Chondrocyte (in vitro differentiated cells): ENCODE measurements at places on chromosomes 11 and 22.
A peak's percentile ranks its signal among the peaks of the same experiment; 100 is the strongest.

- peak; percentile 33 for DNase-seq
These were observed 66.4 kb upstream of the WNT7B start for GRCh38 chr22:46043339-46043738.

DNA sequence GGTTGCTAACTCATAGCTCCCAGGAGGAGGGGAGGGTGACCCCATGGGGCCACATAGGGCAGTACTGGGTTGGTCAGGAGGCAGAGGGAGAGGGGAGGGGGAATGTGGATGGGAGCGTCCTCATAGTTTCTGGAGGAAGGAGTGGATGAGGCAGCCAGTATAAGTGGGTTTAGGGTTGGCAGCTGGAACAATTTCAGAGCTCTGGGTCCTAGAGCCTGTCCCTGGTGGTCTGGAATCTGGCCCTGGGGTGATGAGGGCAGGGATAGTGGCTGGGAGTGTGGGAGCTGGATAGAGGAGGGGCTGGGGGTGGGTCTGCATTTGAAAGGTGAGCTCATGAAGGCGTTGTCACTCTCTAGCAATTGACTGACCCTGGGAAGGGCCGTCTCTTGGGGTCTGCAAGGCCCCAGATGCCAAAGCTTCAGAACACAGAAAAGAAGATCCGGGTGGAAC lies 5.3 kb upstream of the MRGPRG start:
- DNase-seq = no peak

DNA sequence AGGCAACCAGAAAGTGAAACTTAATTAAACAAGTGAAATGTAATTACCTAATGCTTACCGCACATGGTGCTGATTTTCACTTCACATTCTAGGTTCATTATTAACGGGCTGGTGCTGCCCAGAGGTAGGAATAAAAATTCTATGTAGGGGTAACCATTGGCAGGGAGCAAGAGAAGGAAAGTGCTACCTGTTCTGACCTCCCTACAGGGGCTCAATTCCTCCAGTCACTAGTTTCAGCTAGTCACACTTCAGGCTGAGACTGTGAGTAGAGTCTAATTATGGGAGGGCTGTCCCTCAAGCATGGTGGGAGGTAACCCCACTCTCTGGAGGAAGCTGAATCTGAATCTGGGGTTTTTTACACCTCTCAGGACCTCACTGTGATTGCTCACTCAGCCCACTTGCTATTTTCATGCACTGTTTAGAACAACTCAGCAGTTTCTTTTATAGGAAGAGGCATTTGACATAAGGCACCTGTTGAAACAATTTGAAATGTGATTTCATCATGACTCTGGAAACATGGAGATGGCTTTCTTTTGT lies 75.4 kb downstream of the MAML2 start:
- DNase-seq = no peak

GRCh38 chr22:41254230-41254629 lies 13.5 kb upstream of the CHADL start:
- no peak for DNase-seq

DNA sequence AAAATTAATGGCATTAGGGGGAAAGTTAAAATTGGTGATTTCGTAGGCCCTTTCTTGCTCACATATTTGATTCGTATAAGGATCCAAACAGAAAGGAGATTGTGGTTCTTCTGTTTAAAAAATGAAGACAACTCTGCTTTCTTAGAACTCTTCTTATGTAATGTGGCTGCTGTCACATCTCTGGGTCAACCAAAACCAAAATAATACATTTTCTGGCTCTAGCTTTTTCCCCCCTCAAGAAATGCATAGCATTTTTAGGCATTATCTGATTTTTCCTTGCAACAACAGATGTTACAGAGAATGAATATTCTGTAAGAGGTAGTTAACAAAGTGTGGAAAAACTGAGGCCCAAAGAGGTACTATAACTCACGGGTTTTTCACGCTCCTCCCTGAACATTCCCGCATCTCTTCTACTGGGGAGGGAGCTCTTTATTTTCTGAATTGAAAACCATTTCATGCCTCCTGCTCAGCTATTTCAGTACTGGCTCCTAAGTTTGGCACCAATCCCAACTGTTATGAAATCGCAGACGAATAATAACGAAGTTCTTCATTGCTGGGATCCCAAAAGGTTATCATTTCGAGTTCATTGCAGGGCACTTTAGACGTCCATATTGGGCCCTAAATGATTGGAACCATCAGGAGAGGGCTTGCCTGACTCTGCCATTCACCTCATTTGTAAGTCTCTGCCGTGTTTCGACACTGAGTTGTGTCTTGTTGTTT lies 17.1 kb downstream of the GRAP2 start:
- no peak for DNase-seq

DNA sequence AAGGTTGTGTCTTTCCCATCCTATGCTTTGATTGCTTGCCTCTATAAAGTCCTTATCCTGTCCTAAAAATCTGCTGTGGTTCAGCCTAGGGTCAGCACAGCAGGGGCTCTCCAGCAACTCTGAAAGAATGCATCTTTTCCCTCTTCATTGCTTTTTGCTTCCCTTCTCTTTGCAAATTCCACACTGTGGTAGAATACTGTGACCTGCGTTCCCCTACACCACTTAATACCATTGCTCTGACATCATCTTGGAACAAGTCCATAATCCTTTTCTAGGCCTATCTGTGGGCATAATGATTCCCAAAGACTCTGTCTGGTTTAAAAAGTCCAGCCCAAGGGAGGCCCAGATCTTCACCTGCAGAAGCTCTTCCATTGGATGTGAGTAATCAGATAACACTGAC lies 177.7 kb downstream of the NAV2 start:
- DNase-seq = no peak

- DNase-seq = no peak
These were observed 113.9 kb downstream of the DBX1 start for GRCh38 chr11:20046416-20046815.

DNA sequence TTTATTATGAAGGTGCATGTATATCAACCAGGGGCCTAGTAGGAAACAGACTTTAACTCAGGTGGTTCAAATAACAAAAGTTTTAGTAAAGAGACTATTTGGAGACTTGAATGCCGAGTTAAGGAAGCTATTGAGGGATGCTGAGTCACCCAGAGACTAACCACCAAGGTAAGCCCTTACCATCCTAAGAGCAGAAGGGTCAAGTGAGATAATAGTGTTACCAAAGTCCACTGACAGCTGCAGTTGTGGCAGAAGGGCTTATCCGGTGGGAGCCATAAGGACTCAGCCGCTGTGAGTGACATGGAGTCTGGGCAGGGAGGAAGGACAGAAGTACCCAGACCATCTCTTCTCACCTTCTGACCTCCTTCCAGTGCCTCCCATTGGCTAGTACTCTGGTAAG lies 134.0 kb downstream of the INSC start:
- no peak for DNase-seq

- DNase-seq = peak; percentile 55
These were observed 85.2 kb upstream of the RTL6 start for GRCh38 chr22:44583061-44583760.

GRCh38 chr11:116835042-116835772 lies 2.2 kb downstream of the APOA1 start:
- no peak for DNase-seq

DNA sequence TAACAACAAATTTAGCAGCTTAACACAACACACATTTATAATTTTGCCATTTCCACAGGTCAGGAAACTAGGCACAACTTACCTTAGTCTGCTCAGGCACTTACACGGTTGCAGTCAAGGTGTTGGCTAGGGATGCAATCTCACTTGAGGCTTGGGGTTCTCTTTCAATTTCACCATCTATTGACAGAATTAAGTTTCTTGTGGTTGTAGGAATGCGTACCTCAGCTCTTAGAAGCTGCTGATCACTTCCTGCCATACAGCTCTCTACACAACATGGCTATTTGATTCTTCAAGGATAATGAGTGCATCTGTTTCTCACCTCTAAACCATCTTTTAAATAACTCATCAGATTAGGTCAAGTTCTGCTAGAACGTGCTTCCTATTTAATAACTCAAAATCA lies 968.1 kb downstream of the LRRC4C start:
- no peak for DNase-seq

DNA sequence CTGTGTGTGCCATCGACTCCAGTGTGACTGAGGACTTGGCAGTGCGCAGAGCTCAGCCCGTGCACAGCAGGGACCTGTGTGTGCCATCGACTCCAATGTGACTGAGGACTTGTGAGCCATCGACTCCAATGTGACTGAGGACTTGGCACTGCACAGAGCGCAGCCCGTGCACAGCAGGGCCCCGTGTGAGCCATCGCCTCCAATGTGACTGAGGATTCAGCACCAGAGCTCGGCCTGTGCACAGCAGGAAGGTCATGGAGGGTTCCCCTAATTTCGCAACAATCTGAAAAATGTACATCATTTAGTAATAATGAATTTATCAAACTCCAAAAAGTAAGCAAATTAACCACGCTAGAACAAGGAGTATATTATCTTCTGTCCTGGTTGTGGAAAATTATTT lies 348.3 kb upstream of the B3GAT1 start:
- no peak for DNase-seq

DNA sequence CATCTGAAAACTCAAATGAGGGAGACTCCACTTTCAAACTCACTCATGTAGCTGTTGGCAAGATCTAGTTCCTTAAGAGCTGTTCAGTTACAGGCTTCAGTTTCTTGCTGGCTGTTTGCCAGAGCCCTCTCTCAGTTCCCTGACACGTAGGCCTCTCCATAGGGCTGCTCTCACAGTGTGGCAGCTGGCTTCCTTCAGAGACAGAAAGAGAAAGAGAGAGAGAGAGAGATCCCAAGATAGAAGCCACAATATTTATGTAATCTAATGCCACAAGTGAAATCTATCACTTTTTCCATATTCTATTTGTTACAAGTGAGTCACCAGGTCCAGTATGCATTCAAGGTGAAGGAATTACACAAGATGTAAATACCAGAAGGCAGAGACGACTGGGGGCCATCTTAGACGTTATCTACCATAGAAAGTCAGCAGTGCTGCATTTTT lies 168.8 kb downstream of the RCN1 start:
- DNase-seq = no peak

DNA sequence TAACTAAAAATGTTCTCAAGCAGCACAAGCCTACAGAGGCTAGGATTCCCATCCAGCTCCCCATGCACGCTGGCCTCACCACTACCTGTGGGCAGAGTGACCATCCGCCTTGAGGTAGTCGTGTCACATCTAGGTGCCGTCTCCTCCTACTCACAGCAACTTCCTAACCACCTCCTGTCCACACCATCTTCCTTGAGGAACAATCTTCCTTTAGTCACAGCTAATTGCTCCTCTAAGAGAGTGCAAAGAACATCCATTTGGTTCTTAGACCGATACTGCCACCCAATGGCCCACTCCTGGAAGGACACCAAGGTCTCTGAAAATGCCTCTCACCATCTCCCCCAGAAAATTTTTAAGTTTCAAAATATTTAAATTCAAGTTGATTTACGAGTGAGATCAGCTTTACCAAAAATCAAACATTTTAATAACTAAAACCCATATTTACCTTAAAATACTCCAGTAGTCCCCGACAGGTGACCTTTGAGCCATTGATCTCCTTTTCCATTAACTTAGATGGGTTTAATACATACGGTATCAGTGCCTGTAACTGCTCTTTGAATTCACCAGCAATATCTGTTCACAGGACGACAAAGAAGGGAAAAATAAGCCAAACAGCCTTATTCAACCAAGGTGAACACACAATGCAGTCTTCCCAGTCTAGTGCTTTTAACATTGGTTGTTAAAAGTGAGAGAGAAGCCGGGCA lies 21.7 kb upstream of the PLAAT3 start:
- no peak for DNase-seq

GRCh38 chr11:111408789-111409727 lies 30.0 kb upstream of the POU2AF1 start:
- DNase-seq = no peak

- no peak for DNase-seq
These were observed 6.0 kb downstream of the P2RX6 start for GRCh38 chr22:21020802-21021429.

GRCh38 chr11:96027021-96027420 lies 103.1 kb upstream of the MTMR2 start:
- DNase-seq = no peak

DNA sequence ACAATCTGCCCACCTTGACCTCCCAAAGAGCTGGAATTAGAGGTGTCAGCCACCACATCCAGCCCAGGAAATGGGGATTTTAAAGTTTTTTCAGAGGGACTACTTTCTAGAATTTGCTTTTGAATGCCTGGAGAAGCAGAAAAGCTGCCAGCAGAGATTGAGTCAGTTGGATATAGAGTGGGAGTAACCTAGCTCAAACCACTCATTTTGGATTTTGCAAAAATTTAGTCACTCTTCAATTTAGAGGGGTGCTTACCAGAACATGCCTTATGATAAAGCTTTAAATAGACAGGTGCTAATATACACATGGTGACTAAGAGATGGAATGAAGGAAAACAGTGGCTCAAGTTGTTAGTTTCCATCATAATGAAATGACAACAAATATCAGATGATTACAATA lies 26.5 kb upstream of the PSMA1 start:
- no peak for DNase-seq

DNA sequence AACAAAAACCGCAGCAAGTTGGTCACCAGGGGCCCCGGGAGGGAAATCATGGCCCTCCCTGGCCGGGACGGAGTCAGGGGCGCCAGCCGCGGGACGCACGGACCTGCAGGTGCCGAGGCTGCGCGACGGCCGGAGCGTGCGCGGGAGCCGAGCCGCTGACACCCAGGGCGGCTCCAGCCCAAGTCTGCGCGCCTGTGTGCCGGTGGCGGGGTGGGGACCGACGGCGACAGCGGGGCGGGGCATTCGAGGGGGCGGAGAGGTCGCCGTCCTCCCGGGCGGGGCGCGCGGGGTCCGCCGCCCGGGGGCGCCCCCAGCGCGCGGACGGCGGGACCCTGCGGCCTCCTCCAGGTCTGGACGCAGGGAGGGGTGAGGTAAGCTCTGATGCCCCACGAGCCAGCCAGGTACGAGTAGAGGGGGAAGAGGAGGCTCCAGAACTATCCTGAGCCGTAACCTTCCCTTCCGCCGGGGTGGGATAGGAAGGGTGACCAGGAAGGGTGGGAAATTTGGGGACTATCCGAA lies at the start of gene ESAM:
ESAM (minus strand) TSS at position 186 of the 519 bp plus-strand sequence; CDS start at position 50, 136 bp downstream.
- no peak for DNase-seq

- DNase-seq = no peak
These were observed 340.9 kb downstream of the LRRC4C start for GRCh38 chr11:41118521-41118920.

DNA sequence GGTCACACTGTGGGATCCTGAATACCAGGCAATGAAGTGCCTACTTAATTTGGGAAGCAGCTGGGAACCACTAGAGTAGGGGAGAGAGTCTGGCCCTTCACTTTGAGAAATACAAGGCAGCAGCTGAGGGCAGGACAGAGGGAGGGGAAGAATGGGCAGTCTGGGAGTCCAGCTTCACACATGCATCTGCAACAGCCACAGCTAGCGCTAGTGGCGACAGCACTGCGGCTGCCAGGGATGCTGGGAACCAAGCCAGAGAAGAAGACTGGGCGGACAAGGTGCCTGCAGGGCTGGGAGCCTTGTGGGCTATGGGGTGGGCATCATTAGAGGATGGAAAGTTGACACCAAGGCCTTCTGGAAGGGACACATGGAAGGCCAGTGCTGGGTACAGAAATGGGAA lies 15.8 kb downstream of the SCUBE2 start:
- no peak for DNase-seq

GRCh38 chr11:43693731-43694130 lies 13.2 kb downstream of the HSD17B12 start:
- DNase-seq = no peak
